HuH-7 (cell line): ENCODE measurements at places on chromosomes 2 and 18.

DNA sequence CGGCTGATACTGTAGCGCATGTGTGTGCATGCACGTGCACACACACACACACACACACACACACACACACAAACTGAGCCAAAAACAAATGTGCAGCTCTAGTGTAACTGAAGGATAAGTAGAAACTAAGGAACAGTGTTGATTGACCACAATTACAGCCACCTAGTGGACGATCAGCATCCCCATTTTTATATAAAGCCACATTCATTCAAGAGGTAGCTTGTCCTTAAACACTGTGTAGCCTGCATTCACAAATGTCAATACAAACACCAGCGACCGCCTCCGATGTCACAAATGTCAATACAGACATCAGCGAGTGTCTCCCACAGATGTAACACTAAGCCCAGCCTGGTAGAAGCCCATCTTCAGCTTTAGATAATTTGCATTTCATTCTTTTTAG lies 167.4 kb downstream of the PTGR3 start:
- DNase-seq = peak; percentile 23

- no peak for DNase-seq
These were observed 1367.4 kb upstream of the ACVR2A start for GRCh38 chr2:146477383-146477782.

- peak; percentile 43 for DNase-seq
These were observed 62.4 kb downstream of the TXNL1 start for GRCh38 chr18:56575819-56576663.

DNA sequence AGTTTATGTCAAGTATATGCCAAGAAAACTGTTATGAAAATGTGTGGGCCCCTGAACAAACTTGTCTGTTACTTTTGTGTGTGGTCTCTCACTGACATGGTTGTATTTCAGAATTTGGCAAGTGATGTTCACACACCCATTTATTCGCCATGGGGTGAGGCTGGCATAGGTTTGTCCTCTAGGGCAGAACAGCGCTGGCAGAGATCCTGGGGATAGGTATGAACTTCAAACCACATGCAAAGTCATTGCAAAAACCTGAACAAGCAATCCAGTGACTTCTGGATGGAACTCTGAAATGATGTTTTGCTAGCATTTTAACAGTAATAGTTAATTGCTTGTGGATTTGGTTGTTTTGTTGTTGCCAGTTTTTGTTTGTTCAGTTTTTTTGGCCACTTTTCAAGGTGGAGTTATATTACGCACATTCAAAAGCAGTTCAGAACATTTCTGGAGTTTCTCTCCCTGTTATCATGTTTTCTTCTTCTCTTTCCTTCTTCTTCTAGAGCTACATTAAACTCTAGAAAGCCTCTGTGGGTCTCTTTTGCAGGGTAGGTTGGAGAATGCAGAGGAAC lies 78.5 kb downstream of the MDH1 start:
- no peak for DNase-seq

- DNase-seq = no peak
These were observed 266.2 kb downstream of the CCDC102B start for GRCh38 chr18:69064063-69064462.

GRCh38 chr2:230090967-230091366 lies 22.2 kb upstream of the SLC16A14 start:
- no peak for DNase-seq

GRCh38 chr2:205868773-205869333 lies 186.6 kb downstream of the NRP2 start:
- no peak for DNase-seq
